Stromal cell of bone marrow (primary cell): ENCODE measurements at places on chromosomes 4 and X.

DNA sequence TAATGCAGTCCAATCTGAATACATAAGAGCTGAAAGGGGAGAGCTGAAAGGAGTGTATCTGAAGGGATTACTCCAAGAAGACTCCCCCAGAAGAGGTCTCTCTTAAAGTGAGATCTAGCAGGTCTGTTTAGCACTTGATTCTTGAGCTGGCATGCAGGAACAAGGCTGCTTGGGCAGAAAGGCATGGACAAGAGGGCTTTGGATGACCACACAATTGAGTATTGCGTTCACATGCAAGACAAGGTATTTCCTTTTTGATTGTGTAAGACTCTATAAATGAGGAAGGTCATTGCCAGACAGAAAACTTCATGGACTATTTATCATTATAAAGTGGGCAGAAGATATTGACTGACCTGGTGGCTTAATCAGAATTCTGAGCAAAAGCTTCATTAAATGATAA, 145.5 kb upstream of the AFF2 start:
- no peak for DNase-seq

DNA sequence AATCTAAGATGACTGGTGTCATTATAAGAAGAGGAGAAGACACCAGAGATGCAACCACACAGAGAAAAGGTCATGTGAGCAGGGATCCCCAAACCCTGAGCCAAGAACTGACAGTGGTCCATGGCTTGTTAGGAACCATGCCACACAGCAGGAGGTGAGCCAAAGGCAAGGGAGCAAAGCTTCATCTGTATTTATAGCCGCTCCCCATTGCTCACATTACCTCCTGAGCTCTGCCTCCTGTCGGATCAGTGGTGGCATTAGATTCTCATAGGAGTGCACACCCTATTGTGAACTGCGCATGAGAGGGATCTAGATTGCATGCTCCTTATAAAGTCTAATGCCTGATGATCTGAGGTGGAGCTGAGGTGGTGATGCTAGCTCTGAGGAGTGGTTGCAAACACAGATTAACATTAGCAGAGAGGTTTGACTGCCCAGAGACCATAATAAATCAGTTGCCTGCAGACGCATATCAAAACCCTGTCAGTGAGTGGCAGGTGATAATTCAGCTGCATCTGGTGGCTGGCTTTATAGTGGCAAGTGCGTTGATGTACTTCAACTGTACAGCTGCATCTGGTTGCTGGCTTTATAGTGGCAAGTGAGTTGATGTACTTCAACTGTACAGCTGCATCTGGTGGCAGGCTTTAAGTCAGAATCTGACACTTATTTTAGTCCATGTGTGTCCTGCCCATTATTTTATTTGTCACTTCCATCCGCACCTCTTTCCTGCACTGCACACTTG, 19.8 kb upstream of the CXCL2 start:
- no peak for DNase-seq

DNA sequence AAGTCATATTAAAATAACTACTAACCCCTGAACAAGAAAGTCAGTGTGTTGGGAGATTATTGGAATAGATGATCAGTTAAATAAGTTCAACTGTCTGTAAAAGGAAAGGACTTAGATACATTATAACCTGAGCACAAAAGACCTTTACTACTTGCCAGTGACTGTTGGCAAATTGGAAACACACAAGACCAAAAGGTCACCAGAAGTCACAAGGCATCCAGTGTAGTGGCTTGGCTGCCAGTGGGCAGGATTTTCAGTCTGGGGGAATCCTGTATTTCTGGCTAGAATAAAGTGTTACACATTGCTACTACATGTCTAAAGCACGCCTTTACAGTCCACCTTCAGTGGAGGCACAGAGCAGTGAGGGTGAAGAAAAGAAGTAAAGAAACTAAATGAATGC, 108.3 kb upstream of the AR start:
- no peak for DNase-seq

DNA sequence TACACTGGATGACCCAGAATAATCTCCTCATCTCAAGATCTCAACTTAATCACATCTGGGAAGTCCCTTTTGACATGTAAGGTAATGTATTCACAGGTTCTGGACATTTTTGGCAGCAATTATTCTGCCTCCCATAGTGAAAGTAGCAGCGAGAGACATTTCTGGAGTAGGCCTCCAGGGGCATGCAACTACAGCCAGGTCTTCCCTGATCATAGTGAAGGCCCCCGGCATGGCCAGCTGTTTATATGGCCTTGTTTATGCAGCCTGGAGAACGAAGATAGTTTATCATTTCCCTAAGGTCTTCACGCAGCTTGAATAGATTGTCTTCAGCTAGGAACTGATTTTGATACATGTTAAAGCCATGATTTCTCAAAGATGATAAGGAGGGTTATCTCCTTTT, 139.9 kb downstream of the RNF150 start:
- DNase-seq = no peak

- DNase-seq = no peak
Observed at GRCh38 chr4:7224001-7224400, 31.7 kb downstream of the SORCS2 start.

GRCh38 chrX:51395480-51395809, 62.8 kb downstream of the NUDT10 start:
- no peak for DNase-seq

GRCh38 chr4:163988865-163989264, 494.4 kb downstream of the TMA16 start:
- no peak for DNase-seq

GRCh38 chr4:74279716-74280115, 28.6 kb upstream of the EPGN start:
- DNase-seq = no peak

DNA sequence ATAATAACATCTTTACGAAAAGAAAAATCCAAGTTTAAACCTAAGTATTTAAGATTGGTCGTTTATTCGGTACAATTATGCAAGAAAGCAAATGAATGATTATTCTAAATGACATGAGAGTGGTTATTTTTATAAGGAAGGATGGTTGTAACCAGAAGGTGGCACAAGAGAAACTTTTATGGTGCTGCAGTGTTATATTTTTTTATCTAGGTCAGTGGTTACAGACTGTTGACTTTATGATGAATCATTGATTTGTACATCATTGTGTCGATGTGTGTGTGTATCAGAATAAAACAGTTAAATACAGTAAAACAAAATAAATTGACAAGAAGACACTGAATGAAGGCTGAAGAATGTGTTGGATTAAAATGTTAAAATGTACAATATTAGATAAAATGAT, 9.8 kb downstream of the DCAF8L2 start:
- no peak for DNase-seq

DNA sequence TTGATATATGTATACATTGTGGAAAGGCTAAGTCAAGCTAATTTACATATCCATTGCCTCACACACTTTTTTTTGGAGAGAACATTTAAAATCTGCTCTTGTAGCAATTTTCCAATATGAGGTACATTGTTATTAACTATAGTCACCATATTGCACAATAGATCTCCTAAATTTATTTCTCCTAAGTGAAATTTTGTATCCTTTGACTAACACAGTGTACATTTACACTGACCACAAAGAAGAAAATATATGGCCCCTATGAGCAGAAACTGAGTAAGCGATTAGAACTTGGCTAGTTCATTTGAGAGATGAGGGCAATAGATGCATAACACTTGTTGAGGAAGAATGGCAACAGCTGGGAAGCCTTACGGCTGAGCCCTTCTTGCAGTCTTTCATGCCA, 20.3 kb upstream of the GUCY1B1 start:
- peak; percentile 80 for DNase-seq

- no peak for DNase-seq
Observed at GRCh38 chrX:138740341-138740740, 28.8 kb upstream of the FGF13 start.

GRCh38 chrX:9310616-9311015, 154.2 kb upstream of the TBL1X start:
- DNase-seq = no peak

- DNase-seq = peak; percentile 30
Observed at GRCh38 chr4:111027526-111027925, 404.6 kb upstream of the PITX2 start.

- DNase-seq = no peak
Observed at GRCh38 chr4:40493160-40493559, 136.5 kb downstream of the RBM47 start.

DNA sequence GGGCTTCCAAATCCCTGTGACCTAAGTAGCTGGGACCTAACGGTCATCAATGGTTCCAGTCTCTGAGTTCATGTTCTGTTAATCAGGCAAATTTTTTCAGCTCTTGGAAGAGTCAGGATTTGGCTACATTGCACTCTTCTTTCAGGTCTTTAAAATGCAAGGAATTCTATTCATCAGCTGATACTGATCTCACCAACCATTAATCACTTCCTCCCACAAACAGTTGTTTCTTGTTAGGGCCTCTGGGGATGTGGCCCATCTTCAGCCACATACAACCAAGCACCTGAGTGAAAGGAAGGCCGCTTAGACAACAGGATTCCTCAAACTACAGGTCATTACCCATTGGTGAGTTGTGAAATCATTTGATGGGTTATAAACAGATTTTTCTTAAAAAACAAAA, 71.7 kb downstream of the FANCB start:
- no peak for DNase-seq

DNA sequence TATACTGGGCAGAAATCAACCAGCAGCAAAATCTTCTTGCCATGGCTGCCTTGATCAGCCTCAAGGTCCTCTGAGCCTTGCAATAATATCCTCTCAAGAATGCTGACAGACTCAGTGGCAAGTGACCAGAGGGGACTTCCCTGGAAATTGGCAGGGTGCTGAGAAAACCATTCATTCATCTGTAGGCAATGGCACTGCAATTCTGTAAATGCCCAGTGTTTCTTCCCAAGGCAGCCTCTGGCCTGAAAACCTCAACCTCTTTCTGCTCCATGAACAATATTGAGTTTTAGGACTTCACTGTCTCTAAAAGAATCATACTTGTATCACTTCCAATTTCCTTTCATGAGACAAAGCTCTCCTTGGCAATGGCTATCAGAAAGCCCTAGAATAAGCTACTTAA, 754.3 kb upstream of the TENM3 start:
- DNase-seq = no peak

- DNase-seq = no peak
Observed at GRCh38 chrX:43238461-43238945, 417.6 kb upstream of the MAOA start.

- DNase-seq = no peak
Observed at GRCh38 chrX:47321823-47322371, 48.5 kb upstream of the ZNF157 start.

DNA sequence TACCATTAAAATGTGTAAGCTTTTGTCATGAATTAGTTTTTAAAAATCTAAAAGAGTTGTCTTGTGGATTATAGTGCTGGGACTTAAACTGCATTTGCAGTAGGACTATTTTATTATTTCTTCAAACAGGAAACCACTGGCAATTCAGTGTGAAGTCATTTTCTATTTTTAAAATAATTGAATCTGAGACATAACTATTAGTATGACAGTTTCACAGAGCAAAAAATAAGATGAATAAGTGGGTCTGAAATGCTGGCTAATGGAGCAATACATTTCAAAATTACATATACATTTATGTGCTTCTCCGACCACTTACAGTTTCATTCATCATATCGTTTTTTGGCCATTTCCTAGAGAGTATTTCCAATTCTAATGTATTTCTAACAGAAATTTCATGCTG, 75.3 kb upstream of the RAPGEF2 start:
- no peak for DNase-seq

DNA sequence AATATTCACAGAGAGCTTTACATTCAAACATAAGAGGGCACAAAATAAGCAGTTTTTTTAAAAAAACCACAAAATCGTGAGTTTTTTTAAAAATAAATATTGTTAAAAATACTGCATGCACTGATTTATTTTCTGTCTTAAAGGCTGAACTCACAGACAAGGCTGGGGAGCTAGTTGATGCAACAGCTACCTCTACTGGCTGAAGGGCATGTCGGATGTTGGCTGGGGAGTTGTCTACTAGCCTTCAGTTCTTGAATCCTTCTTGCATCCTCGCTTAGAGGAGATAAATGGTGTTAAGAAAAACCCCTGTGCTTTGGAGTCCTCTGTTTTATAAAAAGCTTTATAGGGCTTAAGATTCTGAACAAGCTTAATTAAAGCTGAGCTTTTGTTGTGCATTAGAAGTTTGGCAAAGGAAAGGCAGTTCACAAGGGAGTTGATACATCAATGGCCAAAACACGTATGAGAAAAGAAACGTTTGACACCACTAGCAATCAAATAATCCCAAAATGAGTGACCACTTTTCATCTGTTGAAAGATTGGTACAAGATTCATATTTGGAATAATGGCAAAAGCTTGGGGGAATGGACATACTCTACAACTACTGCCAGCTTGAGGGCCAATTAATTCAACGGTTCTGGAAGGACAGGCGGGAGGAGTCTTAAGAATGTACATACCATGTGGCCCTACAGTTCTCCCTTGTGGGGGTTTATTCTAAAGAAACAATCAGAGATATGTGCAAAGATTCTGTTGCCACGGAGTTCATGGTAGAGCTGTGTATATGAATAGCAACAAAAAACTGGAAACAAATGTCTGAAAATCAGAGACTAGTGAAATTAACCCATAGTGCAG, 94.7 kb downstream of the SEL1L3 start:
- peak; percentile 75 for DNase-seq

- DNase-seq = no peak
Observed at GRCh38 chr4:6275898-6276806, 6.5 kb downstream of the WFS1 start.

GRCh38 chr4:159047478-159048165, 55.3 kb upstream of the RAPGEF2 start:
- no peak for DNase-seq

DNA sequence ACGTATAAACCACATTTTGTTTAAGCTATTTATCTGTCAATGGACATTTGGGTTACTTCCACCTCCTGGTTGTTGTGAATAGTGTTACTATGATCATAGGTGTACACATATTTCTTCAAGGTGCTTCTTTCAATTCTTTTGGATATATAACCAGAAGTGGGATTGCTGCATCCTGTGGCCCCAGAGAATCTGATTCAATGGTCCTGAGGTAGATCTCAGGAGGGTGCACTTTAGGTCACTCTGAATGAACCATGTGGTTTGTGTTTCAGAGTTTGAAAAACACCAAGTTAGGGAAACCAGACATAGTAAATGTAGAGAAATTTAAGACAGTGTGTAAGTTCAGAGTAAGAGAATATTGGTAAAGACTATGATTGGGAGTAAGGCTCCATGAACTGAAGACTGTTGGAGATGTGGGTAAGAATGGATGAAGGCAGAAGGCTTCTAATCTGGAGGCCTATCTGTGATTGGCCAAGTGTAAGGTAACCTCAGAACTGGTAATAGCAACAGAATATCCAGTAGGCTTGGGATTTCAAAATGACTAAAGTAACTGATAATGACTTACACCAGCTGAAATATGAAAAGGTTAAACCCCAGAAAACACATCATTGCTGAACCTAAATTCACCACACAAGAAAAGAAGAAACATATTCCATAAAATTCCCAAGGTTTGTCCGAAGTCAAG, 236.9 kb downstream of the CAMK2D start:
- no peak for DNase-seq

- DNase-seq = no peak
Observed at GRCh38 chr4:6332042-6332668, 62.5 kb downstream of the WFS1 start.

- DNase-seq = no peak
Observed at GRCh38 chr4:161291222-161291621, 872.6 kb downstream of the FSTL5 start.

DNA sequence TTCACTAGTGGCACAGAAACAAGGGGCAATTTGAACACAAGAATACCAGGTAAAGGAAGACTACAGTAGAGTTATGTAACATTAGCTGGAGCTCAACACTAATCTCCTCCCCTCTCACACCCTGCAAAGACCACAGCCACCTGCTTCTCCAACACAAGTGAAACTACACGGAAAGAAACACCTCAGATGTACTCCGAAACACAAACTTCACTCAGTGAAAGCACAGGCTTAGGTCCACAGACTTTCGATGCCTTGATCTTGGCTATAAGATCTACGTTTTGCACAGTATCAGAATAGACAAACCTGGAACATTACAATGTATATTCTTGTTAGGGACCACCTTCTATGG, 7.6 kb downstream of the ACSL1 start:
- DNase-seq = no peak
